ENCODE measurements at places on chromosomes 2 and 18. TPM values are rescaled to one million over a fixed set of nuclear protein-coding genes. Genes with fewer than 3 reads are reported as not detected.

CFC1 gene
- total RNA-seq = not detected

GPR39 gene
- not detected for total RNA-seq

- H3K4me1 ChIP-seq = peaks cover 6% of the 10 kb centered on the region
- peaks cover 23% of the 10 kb centered on the region for H3K27me3 ChIP-seq
- H3K27ac ChIP-seq = no peak overlapping the region
- no peak for DNase-seq
- H3K4me3 ChIP-seq = no peak overlapping the region
Measured at GRCh38 chr2:468648-469336, 180.9 kb upstream of the ALKAL2 start.

CYP27C1 gene
- not detected for total RNA-seq

DNAJC5G gene
- not detected for total RNA-seq

DNA sequence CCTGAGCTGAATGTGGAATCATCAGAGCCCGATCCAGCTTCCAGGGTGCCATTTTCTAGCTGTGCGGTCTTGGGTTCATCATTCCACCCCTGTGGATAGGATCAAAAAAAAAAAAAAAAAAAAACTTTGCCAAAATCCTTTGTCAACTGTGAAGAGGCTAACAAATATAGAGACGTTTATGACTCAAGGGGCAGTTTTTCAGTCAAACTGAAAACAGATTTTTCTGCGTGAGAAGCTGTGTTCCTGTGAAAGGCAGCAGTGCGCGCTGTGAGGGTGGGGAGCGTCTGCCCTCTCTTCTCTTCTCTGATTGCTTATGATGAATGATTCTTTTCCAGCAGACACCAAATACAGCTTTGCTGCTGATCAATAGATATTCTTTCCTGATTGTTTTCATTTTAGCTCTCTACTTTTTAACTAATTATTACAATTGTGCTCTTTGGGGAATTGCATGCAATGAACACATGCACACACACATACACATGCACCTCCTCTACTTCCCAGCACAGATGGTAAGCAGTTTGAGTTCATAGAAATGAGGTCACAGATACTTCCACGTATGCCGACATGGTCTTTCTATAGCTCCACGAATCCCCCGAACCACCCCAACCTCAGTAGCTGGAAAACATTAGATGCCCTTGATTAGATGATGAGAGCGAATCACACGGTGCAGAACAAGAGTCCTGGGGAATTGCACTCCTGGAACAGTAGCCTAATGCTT lies 175.4 kb downstream of the NRP2 start:
- no peaks in the 10 kb centered on the region for H3K4me1 ChIP-seq
- H3K27ac ChIP-seq = no peak overlapping the region
- H3K4me3 ChIP-seq = no peak overlapping the region

DNA sequence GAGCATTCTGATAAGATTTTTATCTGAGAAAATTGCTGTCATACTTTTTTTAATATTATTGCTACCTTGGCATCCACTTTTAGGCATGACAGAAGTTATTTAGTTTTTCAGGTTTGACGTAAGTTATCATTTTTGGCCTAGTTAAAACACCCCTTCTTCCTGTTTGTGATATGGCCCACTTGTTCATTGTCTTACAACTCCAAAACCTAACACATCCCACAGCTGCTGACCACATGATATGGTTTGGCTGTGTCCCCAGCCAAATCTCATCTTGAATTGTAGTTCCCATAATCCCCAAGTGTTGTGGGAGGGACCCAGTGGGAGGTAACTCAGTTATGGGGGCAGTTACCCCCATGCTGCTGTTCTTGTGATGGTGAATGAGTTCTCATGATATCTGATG lies 388.1 kb downstream of the SLC4A3 start:
- H3K27ac ChIP-seq = no peak overlapping the region
- no peak overlapping the region for H3K4me3 ChIP-seq
- no peaks in the 10 kb centered on the region for H3K4me1 ChIP-seq
- no peaks in the 10 kb centered on the region for H3K27me3 ChIP-seq
- no peaks in the 10 kb centered on the region for H3K36me3 ChIP-seq

- no peaks in the 10 kb centered on the region for H3K4me1 ChIP-seq
- DNase-seq = peak; percentile 10
- H3K27ac ChIP-seq = no peak overlapping the region
Measured at GRCh38 chr2:75424936-75425619, 135.7 kb downstream of the EVA1A start.

CFAP221 gene
- total RNA-seq = not detected
